EL (cell line): ENCODE measurements at places on chromosomes 4 and X.
A peak's percentile ranks its signal among the peaks of the same experiment; 100 is the strongest.

DNA sequence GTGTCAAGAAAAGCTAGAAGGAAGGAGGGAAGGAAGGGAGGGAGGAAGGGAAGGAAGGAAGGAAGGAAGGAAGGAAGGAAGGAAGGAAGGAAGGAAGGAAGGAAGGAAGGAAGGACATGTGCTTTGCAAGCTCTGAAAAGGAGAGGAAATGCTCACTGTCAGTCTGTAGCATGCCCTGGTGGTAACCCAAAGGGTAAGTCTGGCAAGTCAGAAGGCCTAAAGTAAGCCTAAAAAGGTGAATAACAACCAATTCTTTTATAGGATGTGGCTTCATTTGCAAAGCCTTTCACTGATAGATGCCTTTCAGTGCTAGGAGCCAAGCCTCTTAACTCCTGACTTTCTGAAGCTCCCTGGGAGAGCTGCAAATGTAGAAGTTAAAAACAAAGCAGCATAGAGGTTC, 542.6 kb downstream of the CFAP47 start:
- DNase-seq: no peak

DNA sequence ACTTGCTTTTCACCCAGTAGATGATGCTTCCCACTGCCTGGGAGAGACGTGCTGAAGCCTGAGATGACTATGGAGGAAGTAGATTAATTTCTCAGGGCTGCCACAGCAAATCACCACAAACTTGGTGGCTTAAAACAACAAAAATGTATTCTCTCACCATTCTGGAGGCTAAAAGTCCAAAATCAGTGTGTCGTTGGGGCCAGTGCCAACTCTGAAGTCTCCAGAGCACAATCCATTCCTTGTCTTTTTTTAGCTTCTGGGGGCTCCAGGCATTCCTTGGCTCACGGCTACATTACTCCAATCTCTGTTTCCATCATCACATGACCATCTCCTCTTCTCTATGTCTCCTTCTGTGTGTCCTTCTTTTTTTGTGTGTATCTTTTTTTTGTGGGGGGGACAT, 105.8 kb upstream of the C1QTNF7 start:
- no peak for DNase-seq

DNA sequence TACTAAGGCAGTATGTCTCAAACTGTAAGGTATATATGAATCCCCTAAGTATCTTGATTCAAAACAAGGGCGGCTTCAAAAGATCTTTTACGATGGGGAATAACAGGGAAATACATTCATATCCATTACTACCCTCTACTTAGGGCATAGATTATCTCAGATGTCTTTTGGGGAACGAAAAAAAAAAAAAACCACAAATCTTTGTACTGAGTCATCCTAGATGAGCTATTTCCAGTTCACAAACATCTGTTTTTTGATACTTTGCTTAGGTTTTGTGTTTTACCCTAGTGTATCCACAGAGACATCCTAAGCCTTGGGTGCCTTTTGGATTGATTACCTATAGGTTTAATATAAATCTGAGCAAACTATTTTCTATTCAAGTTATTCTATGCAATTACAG, 457.2 kb downstream of the NLGN4X start:
- no peak for DNase-seq

DNA sequence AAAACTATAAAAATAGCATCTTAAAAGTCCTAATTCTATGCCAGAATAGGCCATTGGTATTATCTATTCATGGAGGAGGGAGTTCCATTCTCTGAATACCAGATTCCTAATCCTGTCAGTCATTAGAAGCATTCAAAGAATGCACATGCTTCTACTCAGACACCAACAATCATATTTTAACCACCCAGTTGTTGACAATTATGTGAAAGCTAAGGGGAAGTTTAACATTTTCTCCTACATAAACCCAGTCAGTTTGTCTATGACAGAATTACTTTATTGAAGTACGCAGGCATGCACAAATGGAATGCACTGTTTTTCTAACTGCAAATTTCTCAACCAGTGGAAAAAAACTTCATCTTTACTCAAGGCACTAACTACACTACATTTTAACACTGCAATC, 69.6 kb upstream of the MTNR1A start:
- peak; percentile 90 for DNase-seq

DNA sequence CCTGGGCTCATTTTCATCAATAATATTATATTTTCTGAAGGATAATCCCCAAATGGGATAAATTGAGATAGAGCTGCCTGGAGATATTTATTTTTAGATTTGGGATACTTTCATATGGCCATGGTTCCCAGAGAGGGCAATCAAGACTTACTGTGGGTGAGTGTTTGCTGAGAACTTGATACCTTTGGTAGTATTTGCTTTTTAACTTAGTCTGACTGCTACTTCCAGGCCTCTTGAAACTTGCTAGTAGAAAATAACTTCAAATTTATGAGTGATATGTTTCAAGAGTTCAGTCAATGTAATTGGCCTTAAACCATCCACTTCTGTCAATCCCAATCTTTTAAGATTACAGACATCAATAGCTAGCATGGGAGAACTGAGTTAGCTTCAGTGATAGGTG, 181.6 kb upstream of the POU3F4 start:
- no peak for DNase-seq

DNA sequence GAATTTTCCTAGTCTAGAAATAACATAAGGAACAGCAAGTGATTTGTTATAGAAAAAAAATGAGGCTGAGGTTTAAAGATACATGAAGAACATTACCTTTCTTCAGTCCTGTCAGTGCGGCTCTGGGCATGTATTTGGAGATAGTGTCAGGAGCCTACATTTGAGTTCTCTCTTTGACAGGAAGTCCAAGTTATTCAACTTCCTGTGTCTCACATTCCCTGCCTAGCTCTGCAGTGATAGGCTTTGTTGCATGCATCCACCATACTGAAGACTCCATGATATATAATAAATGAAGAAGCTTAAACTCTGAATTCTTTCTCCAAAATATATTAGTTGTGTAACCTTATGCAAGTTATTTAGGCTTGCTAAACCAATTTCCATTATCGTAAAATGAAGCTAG, 148.7 kb downstream of the RELL1 start:
- DNase-seq: no peak

GRCh38 chrX:149097786-149098185, 407.3 kb downstream of the IDS start:
- DNase-seq: no peak

GRCh38 chr4:44965435-44966095, 239.2 kb upstream of the GNPDA2 start:
- no peak for DNase-seq

- no peak for DNase-seq
Measured at GRCh38 chr4:185549095-185549639, 13.9 kb upstream of the PDLIM3 start.
